ENCODE measurements at places on chromosomes 11 and 22. TPM values are rescaled to one million over a fixed set of nuclear protein-coding genes. Genes with fewer than 3 reads are reported as not detected.

DNA sequence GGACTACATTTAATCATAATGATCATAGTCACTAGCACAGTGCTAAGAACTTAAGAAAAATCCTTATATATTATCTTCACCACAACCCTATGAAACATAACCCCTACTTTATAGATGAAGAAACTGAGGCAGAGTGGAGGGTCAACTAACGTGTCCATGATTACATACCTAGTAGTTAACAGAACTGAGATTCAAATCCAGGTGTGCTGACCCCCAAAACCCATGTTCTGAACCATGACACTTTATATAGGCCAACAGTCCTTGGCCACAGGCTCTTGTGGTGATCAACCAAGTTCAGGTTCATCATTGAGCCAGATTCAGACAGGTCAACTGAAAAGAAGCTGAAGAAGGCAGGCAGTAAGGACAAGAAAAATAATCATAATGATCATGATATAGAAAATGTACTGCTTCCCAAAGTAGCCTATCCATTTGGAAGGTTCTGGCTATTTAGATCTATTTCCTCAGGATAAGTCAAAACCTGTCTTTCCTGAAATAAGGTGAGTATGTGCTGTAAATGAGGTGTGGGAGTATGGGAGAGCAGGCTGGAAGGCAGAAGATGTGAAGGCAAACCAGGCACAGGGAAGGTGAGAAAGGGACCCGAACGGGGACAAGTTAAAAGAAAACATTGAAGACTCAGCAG lies 39.7 kb downstream of the MAPK1 start:
- no peak for DNase-seq

GRCh38 chr22:44755956-44756361 lies 3.6 kb downstream of the ARHGAP8 start:
- DNase-seq: no peak

GRCh38 chr11:33900159-33900840 lies 8.4 kb upstream of the LMO2 start:
- DNase-seq: no peak

PNPLA5 gene
- not detected for total RNA-seq

Data from glomerular endothelial cell (primary cell).